ENCODE measurements at places on chromosomes 7 and 10.

- DNase-seq = no peak
Measured at GRCh38 chr10:81875467-81876252, 666 bp downstream of the NRG3 start.

DNA sequence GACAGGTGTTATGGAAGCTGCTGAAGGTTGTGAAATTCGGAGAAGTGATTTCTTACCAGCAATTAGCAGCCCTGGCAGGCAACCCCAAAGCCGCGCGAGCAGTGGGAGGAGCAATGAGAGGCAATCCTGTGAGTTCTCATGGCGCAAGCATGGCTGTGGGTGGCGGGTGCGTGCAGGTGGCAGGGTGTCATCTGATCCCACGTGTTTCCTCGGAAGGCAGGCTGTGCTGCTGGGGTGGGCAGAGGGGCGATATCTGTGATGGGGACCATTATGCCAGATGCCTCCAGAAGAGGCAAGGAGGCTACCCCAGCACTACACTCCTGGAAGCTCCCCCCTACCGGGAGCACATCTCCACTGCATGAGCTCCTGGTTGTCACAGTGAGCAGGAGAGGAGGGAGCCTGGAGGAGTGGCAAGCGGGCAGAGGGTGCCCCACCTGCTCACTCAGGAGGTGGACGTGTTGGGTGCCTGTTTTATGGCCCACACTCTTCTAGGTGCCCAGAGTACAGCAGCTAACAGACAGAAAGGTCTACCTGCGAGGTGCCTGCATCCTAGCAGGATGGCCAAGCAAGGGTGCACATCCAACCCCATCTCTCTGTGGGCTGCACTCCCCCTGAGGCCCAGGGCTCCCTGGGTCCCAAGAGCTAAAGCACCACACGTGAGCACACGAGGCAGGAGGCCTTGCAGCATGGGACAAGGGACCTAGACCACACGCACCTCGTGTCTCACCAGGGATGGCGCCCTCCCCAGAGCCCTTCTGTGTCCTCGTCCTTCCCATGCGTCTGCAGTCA lies 204.7 kb downstream of the EBF3 start:
- no peak for DNase-seq

DNA sequence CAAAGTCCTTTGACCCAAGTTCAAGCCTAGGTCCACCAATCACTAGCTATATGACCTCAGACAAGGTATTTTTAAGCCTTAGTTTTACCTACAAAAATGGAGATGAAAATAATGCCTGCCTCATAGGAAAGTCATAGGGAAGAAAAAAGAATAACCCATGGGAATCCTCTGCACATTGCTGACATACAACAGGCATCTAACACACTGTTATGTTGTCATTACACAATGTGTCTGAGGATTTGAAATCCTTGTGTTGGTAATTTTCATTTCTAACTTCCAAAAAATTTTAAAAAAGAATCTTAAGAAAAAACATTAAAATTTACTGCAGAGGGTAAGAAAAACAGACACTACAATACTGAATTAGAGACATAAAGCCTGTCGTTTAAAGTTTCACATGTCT lies 5.7 kb downstream of the ANK3 start:
- no peak for DNase-seq

DNA sequence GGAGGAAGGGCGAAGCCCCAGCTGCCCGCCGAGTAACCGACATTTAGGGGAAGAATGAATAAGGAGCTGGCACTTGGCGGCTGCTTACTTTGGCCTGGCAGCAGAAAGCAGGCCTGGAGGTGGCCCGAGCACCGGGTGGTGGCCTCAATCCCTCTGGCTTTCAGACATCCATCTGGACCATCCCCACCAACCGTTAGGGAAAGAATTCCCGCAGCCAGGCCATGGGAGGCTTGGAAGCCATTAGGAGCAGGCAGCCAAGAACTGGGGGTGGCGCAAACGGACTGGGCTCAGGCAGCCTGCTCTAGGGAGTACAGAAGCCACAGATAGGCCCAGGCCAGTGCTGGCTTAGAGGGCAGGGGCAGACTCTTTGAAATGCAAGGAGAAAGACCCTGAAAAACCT lies 132.7 kb downstream of the NEURL1 start:
- DNase-seq = no peak

DNA sequence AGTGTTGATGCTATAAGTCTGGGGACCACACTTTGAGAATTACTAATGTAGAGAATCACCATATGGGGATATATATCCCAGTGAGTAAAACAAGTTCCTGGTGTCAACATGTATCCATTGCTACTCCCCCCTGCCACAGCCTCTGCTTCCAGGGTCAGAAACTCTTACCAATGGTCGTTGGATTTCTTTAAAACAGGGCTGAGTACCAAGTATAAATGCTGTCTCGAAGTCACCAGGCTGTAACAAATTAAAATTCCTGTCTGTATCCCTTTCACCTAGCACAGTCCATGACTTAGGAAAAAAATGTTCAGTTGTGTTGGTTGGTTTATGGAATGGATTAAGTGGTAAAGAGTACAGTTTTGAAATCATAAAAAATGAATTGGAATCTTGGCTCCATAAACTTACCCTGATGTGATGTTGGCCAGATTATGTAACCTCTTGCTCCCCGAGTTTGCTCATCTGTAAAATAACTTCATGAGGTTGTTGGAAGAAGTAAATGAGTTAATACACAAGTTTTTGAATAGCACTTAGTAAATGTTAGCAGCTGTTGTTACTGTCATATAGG lies 364.0 kb upstream of the LRGUK start:
- DNase-seq = no peak

DNA sequence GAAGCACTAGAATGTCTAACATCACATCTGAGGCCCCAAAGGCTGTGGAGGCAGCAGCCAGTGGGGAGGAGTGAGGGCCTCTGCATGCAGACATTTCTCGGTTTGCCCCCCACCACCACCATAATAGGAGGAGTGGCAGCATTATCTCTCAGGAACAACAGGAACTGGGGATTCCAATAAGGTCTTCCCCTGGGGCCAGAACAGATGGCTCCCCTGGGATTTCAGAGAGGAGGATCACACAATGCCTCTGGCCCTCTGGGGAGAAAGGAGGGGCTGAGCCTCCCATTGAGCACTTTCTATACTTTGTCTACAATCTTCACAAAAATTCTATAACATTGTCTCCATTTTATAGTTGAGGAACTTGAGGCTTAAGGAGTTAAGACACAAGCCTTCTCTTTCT lies 61.1 kb downstream of the GRID1 start:
- DNase-seq = no peak

DNA sequence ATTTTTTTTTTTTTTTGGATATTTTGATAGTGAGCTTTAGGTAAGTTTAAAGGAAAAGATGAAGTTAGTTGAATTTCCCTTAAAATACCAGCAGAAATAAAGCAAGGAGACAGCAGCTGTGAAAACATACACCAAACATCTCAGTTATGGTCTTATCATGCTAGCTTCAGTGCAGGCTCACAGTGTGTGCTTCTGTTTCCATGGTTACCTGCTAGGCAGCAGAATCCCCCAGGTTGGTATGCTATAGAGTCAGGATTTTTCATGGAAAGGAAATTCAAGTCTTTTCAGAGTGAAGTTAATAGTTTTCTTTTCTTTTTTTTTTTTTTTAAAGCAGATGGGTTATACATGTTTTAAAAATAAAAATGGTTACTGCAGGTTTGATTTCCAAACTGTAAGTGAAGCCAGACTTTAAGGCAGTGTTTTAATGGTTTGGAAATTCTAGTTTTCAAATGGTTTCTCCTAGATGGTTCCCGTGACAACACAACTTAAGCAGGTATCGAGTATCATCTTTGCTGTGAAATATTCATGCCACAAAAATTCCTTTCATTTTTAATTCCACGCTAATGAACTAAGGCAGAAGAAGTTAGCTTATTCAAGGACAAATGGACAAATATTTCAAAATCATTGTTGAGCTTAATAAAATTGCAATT lies 230.9 kb downstream of the BICC1 start:
- no peak for DNase-seq

DNA sequence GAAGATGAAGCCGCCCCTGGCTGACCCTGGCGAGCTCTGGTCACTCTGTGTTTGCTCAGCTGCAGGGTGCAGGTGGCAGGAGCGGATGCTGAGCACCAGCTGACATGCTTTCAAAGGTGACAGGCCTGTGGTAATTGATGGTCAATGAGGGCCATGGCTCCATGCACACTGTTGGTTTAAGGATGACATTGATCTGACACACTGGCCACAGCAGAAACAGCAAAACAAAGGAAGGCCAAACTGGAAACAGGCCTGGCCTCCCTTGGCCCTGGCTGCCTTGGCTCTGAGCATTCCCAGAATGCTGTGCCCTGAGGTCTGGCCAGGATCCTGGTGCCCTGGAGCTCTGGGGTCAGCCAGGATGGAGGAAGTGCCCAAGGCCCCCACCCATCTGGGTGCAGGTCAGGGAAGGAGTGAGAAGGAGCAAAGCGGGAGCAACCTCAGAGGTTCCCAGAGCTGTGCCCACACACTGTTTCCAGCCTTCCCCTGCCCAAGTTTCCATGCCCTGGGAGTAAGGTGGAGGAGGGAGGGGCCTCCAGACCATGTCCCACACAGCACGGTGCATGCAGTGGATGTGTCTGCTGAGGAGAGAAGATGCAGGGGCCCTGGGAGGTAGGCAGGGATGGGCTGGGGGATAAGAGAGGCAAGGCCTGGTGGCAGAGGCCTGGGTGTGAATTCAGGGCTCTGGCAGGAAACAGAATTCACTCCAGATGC lies 302.2 kb downstream of the RPS24 start:
- no peak for DNase-seq

DNA sequence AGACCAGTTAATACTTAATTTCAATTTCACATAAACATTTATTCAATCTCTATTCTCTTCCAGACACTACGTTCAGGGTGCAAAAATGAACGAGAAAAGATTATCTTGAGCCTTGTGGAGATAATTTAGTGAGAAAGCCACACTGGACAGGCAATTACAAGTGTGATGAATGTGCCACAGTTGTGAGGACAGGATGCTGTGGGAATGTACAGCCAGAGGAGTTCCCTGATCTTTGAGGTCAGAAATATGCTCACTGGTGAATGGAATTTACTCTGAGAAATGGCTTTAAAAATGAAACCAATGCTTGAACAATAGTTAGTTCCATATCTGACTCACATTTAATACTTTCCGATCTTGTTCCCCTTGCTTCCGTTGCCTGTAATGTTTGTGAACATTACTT lies 864.8 kb downstream of the GATA3 start:
- no peak for DNase-seq

DNA sequence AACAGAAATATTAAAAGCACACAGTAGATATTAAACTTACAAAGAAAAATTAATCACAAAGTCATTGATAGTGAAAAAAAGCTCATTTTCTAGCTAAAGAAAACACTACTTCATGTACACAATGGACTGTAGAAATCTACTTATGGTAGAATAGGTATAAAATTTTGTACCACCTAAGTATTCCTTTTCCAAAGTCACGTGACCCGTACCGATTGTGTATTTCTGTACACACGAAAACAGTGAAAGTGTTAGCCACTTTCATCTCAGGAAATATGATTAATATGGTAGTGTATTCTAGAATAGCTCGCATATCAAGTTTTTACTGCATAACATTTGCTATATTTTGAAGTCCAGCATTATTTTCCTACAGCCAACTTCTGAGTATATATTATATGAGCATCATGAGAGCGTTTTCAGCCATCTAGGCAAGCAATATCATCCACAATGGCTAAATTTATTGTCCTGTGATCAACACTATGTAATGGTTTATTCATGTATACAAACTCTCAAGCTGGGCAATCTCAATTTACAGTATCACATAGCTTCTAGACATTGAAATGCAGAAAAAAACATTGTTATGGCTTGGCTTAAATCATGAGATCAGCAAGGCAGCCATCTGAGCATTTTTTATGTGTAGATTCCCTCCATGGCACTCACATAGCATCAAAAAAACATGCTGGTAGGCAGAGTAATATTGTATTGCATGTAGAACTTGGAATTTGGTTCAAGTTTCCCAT lies 114.7 kb downstream of the CD36 start:
- DNase-seq = no peak

- no peak for DNase-seq
Measured at GRCh38 chr7:137221467-137221866, 122.1 kb downstream of the PTN start.

- peak; percentile 51 for DNase-seq
Measured at GRCh38 chr7:34759477-34760125, 101.6 kb downstream of the NPSR1 start.

GRCh38 chr7:157807510-157807909 lies 470.7 kb downstream of the DNAJB6 start:
- DNase-seq = no peak

DNA sequence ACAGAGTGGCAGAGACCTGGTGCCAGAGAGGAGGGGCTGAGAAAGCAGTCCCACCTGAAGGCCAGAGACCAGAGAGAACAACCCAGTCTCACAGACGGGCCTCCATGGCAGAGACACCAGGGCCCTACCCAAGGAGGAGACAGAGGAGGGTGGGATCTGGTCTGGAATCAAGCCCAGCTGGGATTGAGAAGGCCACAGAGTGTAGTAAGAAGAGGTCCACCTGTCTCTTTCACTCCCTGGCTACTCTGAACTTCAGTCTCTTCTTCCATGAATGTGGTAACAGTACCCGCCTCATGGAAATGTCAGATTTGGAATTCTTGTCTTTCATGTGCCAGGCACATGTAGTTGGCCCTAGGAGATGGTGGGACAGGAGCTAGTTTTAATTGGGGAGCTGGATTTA lies 55.6 kb downstream of the CLIP2 start:
- no peak for DNase-seq

- peak; percentile 43 for DNase-seq
Measured at GRCh38 chr10:79295563-79295962, 51.7 kb upstream of the PPIF start.

DNA sequence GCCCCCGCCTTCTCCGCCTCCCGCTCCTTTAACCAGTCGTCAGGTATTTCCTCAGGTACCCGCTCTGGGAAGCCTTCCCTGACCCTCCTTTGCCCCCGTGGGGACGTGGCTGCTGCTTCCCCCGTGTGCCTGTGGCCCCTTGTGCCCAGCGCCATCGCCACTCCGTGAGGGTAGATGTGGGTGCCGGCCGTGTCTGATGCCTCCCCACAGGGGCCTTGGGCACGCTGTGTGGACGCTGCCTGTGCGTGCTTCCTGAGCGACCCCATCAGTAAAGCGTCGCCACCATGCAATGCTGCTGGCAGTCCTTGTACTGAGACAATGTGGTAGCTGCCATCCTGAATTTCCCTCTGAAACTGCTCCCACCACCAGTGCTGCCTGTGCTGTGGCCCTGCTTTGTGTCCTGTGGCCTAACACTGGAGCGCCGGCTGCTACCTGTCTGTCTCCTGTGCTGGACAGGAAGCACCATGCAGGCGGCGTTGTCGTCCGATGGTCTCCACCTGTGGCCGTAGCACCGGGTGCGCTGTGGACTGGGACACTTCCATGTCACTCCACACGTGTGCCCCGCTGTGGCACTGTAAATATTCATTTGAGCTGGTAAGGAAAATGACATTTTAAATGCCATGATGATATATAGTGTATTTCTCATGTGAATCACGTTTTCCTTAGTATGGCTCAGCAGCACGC lies 213.8 kb downstream of the MGMT start:
- DNase-seq = no peak

DNA sequence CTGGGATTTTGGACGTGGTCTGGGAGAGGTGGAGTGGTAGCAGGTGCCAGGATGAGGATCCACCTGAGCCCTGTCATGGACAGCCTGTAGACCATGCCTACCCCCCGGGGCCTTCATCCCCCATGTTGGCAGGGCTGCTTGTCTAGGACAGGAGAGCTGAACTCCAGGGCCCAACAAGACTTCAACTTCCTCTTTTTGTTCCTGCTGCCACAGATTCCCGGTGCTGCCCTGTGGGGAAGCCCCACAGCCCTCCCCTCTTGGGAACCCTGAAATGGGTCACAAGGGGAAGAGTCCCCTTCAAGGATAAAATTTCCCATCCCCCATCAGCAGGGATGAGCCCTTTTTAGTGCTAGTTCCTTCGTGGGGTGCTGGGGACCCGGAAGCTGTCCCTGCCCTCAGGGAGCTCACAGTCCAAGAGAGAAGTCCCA lies 1.3 kb upstream of the CUEDC2 start:
- peak; percentile 74 for DNase-seq

Data from NB4 (cell line).